Stimulated activated CD4-positive, alpha-beta T cell treated with anti-CD3 and anti-CD28 coated beads, TNF-alpha, amount 100 ng/mL, for 4 hours (primary cell): ENCODE measurements at places on chromosomes 2 and 18.

DNA sequence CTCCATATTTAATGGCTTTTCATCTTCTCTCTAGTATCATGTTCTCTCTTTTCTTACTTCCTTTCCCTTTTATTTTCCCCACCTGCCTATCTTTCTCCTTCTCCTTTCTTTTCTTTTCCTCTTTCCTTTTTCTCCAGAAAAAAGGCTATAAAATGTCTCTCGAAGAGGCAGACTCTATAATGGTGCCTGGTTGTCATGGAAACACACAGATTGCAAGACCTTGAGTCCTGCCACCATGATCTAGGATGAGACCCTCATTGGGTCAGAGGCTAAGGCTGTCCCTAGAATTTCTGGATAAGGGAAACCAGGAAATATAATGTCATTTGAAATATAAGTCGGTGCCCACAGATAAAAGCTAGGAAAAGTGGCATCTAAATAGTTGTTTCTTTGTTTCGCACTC lies 36.5 kb upstream of the LHCGR start:
- DNase-seq, result no peak

GRCh38 chr2:142580691-142581090 lies 296.8 kb upstream of the KYNU start:
- no peak for DNase-seq

DNA sequence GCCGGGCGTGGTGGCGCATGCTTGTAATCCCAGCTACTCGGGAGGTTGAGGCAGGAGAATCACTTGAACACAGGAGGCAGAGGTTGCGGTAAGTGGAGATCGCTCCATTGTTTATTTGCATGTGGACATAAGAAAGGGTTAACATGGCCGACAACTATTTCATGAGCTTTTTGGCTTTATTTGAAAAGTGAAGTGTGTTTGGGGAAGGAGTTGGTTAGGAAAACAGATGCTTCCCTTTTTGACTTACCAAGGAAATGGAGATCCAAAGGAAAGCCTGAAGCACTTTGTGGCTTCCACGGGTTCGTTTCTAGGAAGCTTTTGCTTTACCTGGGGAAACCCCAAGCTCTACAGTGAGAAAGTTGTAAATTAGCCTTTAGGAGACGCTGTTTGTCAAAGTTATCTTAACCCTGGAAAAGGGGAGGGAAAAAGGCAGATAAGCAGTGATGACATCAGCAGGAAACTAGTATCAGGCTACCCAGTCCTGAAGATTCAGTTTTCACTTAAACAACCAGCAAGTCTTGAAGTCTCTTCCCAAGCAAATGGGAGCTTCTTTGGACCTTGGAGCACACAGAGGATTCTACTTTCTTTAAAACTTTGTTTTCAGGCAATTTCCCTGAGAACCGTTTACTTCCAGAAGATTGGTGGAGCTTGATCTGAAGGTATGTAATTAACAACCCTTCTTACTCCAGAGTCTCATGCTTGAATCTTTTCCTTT lies at the start of gene CASP10:
Gene CASP10 (plus strand): TSS at position 492 of the 715 bp plus-strand sequence. CDS start 2,637 bp downstream, outside the sequence.
- DNase-seq, result no peak

DNA sequence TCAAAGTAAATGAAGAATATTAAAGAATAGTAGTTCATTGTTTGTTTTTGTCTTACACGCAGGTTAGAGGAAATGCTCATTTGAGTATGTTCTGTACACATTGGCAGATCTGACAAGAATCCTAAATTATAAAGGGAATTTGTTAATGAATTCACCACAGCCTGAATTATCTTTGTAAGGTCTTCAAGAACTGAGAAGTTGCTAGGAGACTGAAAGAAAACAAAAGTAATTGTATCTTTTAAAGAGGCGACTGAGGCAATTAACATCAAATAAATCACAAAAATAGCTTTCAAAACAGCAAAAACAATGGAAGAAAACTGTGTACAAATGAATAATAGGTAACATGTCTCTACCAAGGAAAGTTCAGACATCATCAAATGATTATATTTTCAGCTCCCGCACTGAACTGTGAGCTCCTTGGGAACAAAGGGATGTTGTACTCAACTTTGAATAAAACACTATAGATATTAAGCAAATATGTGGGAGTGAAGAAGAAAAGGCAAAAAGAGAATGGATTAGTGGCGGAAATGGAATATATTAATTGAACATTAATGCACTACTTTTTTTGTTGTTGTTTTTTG lies 51.7 kb upstream of the ATIC start:
- DNase-seq, result no peak

DNA sequence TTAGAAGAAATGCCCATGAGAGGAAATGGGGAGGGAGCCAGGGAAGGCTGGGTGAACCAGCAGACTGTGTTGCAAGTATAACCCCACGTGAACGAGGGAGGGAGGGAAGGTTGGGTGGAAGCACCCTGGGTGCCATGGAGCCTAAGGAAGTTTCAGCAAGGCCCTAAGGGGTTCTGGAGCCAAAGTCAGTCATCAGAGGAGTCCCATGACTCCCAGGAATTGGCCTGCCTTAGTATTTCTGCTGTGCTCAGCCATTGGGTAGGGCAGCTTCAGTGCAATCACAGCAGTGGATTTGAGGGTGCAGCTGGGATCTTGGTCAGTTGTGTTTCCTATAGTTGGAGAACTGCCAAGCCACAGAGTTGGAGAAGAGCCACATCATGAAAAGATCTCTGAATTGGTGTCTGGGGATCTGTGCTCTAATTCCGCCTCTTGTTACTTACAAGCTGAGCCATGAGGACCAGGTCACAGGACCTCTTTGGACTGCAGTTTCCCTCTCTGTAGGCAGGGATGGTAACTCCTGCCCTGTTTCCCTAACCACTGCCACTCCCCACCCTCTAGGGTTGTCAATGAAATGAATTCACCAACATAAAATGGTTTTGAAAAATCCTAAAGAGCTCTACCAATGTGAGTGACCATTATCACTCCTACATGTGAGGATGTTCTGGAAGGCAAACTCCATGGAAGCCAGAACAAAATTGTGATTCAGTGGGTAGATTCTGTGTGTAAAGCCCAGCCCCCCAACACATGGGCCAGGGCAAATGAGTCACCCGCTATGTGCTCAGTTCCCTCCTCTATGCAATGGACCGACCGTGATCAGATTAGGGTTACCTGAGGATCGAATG lies 108.9 kb downstream of the CLIP4 start:
- no peak for DNase-seq

- DNase-seq, result no peak
These were observed 112.8 kb downstream of the UPP2 start for GRCh38 chr2:158214431-158214830.

GRCh38 chr2:235597081-235597615 lies 103.3 kb downstream of the AGAP1 start:
- no peak for DNase-seq

- no peak for DNase-seq
These were observed 332.6 kb downstream of the KIAA1328 start for GRCh38 chr18:37161491-37161890.

DNA sequence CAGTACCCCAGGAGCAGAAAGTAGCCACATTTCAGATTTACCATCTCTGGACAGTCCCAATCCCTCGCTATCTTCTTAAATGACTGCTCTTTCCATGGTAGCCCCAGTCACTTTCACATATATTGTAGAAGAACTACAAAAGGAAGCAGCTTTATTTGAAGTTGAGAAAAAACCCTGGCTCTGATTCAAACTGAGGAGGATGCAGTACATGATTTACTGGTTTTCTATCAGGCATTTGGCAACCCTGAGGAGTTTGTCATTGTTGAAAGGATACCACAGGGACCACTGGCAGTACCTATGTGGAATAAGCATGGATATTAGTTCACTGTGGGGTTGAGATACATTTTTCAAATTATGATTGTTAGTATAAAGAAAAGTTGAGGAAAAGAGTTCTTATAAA lies 640.9 kb upstream of the SETBP1 start:
- no peak for DNase-seq
